ENCODE measurements at places on chromosomes 4 and X.

DNA sequence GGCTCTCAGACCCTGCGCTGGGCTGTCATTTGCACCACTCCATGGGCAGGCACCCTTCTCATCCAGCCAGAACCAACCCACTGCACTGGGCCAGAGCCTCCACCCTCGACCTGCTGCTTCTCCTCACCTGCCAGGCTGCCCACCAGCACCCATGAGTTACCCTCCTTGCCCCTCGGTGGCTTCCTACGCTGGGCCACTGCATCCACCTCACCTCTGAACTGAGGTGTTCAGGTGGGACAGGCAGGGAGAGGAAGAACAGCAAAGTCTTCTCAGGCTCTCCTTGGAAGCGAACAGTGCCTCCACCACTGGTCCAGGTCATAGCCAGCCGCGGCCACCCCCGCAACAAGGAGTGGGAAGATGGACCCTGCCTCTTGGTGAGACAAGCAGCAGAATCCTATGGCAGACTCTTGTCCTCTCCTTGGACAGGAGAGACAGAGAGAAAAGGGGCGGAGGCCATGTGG lies 32.4 kb upstream of the HMX1 start:
- no peak for DNase-seq

DNA sequence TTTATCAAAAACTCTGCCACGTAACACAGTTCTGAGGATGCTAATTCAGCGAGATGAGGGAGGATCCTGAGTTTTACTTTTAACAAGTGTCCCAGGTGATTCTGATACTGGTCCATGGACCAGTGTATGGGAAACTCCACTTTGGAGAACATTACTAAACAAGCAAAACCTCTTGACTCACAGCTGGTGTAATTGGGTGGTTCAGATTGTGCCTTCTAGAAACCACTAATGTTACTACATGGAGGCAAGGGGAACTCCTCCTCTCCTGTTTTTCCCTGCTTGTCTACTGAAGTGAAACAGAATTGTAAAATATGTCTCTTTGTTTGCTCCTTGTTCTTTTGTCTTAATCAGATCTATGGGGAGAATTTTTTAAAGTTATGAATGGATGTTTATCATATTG lies 62.6 kb downstream of the FRAS1 start:
- no peak for DNase-seq

DNA sequence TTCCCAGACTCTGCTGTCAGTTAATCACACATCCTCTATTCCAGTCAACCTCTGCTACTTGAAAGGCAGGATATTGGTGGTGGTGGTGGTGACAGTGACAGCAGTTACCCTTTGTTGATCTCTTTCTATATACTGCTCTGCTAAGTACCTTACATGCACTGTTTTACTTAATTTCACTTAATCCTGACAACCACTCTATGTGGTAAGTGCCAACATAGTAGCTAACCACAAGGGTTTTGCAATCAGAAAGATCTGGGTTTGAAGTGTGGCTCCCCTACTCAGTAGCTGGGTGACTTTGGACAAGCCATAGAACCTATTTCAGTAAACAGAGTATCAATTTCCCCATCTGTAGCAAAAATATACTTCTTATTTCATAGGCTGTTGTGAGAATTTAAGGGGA lies 24.2 kb upstream of the F9 start:
- no peak for DNase-seq

GRCh38 chr4:86778175-86778574 lies 71.0 kb downstream of the SLC10A6 start:
- DNase-seq: no peak

- DNase-seq: no peak
Observed at GRCh38 chr4:184171011-184171410, 46.7 kb downstream of the ENPP6 start.

Data from activated CD4-positive, alpha-beta T cell treated with anti-CD3 and anti-CD28 coated beads for 4 hours (primary cell).